ENCODE measurements at places on chromosomes 16 and 17. TPM values are rescaled to one million over a fixed set of nuclear protein-coding genes. Genes with fewer than 3 reads are reported as not detected.

Gene KATNIP
- 16.5 TPM for total RNA-seq

Gene ATP2A3
- total RNA-seq, result 60.3 TPM

Gene EME1
- total RNA-seq, result 0.94 TPM

Gene HCRT
- not detected for total RNA-seq

Gene CDRT15
- total RNA-seq, result not detected

Gene P2RX1
- total RNA-seq, result 21.0 TPM

Gene GRIN2A
- total RNA-seq, result 0.12 TPM

Gene NATD1
- 8.1 TPM for total RNA-seq

Gene ITGAL
- 3.8 TPM for total RNA-seq

Gene EFNB3
- total RNA-seq, result 1.3 TPM
